Stimulated activated CD4-positive, alpha-beta T cell treated with anti-CD3 and anti-CD28 coated beads, Interleukin-4, amount 100 ng/mL, for 4 hours (primary cell): ENCODE measurements at places on chromosomes 4 and X.

GRCh38 chr4:159508917-159509500 lies 406.1 kb downstream of the RAPGEF2 start:
- no peak for DNase-seq

GRCh38 chr4:30727409-30727808 lies 7.2 kb downstream of the PCDH7 start:
- DNase-seq = no peak

- DNase-seq = no peak
Measured at GRCh38 chrX:121036137-121036536, 11.3 kb upstream of the GLUD2 start.

DNA sequence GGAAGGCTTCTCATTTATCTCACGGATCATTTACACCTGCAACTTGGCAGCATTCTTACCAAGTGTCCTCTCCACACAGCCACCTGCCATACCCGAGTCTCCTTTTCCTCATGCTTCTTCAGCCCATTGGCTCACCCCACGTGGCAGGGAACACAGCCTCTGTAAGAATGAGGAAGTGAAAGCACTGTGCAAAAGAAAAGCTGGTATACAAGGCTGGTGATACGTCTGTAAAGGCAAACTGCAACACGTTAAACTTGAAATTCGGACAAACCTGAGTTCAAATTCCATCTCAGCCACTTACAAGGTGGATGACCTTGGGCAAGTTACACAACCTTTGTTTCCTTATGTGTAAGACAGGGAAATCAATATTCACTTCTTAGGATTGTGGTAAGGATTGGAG lies 164.0 kb upstream of the RASGEF1B start:
- no peak for DNase-seq

- no peak for DNase-seq
Measured at GRCh38 chr4:176210101-176210500, 14.7 kb upstream of the SPATA4 start.

DNA sequence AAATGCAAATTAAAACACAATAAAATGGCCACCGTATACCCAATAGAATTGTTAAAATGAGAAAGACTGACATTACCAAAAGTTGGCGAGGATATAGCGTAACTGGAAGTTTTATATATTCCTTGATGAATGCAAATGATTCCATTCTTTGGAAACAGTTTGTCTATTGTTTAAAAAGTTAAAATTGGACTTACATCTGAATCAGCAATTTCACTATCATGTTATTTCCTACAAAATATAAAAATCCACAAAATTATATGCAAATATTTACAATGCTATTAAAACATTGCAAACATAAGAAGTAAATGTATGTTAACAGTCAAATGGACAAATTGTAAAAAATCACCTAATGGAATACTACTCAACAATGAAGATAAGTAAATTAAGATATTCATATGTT lies 852.2 kb upstream of the NDST4 start:
- DNase-seq = no peak

DNA sequence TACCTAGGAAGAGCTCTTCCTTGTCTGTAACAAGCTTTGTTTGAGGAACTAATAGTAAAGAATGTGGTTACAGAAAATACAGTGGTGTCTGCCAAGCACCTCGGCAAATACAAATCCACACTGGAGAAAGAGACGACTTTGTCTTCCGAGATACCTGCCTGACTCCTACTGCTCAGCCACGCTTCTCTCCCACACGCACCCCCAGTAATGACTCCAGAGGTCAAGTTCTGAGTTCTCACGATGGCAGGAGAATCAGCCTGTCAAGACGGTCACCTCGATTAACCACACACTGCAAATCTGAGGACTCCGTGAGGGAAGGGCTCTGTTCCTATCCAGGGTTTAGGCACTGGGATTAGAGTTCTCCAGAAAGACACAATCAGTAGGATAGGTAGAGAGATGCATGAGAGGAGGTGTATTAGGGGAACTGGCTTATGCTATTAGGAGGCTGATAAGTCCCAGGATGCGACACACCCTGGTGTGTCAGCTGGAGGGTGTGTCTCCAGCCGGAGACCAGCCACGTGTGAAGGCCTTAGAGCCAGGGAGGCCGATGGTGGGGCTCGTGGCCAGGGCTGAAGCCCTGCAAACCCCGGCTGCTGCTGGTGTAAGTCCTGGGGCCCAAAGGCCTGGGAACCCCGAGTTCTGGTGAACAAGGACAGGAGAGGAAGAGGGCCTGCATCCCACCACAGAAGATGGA lies 8.4 kb upstream of the TRIML2 start:
- no peak for DNase-seq

DNA sequence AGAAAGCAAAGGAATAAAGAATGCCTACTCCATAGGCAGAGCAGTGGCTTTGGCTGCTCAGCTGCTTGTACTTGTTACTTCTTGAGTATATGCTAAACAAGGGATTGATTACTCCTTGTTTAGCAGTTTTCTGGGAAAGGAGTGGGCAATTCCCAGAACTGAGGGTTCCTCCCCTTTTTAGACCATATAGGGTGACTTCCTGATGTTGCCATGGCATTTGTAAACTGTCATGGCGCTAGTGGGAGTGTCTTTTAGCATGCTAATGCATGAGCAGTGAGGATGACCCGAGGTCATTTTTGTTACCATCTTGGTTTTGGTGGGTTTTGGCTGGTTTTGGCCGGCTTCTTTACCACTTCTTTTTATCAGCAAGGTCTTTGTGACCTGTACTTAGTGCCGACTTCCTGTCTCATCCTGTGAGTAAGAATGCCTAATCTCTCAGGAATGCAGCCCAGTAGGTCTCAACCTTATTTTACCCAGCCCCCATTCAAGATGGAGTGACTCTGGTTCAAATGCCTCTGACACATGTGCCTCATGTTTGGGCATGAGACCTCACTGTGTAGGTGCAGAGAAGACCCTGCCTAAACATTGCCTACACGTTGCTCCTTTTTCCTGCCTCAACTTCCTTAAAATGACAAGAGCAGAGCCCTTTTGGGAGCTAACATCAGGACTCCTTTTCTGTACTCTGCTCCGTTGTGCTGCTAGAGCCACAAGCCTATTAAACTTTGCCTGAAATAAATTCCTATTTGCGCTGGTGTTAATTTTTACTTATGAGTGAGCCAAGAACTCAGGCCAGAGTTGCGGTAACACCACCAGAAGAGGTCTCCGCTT lies 21.0 kb upstream of the UBA6 start:
- DNase-seq = no peak

DNA sequence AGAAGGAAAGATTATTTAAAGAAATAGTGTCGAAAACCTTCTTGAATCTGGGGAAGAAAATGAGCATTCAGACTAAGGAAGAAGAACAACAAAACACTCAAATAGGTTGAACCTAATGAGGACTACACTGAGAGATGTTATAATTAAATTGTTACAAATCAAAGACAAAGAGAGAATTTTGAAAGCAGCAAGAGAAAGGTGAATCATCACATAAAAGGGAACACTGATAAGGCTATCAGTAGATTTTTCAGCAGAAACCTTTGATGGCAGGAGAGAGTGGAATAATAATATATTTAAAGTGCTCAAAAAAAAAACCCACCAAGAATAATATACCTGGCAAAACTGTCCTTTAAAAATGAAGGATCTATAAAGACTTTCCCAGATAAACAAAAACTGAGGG lies 114.9 kb downstream of the AREG start:
- DNase-seq = no peak

DNA sequence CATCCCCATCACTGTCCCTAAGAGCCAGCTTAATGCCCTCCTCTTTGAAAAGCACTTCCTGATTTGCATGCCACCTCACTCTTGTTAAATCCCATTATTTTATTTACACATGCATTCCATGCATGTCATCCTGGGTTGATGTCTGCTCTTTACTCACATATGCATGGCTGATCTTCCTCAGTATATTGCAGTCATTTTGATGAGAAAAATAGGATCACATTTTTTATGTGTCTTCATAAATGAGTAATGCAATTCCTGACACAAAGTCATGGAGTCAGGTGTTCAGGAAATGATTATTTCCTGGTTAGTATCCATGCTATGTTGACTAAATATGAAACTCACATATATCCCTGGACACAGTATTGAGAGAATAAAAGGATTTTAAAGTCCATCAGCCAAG lies 204.7 kb downstream of the SLIT2 start:
- DNase-seq = no peak

DNA sequence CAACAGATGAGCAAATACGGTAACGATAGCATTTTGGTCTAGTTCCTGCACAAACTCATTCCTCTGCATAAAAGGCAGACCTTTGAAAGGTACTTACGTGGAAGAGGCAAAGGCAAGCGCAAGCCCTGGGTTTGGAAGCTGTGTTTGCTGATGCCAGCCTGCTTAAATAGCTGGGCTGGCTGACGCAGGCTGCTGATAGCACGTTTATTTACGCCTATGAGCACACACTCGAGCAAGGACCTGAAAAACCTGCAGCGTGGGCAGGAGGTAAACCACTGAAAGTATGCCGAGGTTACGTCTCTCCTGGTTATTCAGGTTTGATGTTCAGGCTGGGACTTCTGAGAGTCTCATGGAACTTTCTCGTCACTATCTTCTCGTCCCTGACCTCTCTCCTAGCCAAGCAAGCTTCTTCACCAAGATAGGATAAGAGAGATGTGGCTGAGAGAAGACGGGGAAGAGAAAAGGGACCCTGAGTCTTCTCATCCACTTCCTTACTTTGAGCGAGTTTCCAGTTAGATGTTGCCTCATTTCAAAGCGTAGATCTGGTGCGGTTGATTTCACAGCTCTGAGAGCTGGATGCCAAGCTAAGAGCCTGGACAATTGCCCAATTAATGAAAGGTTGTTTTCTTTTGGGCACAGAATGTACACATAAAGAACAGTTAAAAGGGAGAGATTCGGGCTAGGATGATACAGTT lies at the start of gene HOPX:
Gene HOPX (minus strand): TSS at position 139 of the 695 bp plus-strand sequence. CDS start 23,480 bp downstream, outside the sequence.
- DNase-seq = peak; percentile 38

DNA sequence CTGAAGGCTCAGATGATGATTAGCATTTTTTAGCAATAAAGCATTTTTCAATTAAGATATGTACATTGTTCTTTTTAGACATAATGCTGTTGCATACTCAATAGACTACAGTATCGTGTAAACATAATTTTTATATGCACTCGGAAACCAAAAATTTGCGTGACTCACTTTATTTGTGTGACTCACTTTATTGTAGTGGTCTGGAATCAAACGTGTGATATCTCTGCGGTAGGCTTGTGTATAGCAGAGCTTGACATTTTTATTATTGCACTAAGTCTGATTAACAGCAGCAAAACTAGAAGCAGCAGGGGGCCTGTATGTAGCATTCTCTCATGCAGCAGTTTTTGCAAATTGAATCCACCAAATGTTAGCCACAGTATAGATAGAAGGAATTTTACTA lies 119.1 kb upstream of the PRDX4 start:
- DNase-seq = no peak

DNA sequence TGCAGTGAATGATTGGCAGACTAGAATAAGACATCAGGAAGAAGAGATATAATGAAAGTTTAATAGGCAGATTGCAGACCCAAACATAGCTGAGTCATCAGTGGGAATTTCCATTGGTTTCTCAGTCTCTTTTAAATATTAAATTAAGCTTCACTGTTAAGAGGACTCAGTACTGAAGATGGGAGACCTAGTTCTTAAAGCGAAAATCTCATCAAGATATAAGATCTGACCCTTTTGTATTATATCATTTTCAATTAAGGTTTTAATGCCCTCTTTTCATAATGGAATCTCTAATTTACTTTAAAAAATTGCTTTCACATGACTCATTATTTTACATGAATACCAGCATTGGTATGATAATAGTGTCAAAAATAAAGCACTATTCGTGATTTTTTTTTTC lies 168.9 kb upstream of the ATOH1 start:
- DNase-seq = no peak

DNA sequence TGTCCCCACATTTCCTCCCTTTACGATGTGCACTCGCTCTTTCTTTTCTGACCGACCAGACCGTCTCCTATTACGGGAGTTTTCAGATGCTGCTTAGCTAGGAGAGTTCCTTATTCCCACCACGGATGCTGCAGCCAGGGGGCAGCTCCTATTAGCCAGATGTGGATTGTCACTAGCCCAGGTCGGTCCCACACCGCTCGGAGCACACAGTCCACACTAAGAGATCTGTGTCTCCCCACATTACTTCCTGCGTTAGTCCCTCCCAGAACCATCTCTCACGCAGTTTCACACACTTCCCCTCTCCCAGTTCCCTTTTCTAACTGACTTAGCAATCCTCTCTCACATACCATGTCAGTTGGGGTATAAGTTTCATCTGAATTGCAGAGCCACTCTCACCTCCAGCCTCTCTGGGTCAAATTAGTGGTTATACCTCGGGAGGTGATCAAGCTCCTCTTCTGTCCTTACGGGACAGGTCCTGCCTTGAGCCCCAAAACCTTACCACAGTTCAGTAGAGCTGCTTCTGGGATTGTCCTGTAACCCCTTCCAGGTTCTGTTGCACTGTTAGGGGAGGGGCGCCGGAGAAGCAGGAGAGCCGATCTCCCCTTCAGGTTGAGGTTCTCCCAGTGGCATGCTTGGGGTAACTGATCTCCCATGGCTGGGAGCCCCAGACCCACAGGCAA lies 28.2 kb downstream of the SULT1E1 start:
- DNase-seq = no peak

DNA sequence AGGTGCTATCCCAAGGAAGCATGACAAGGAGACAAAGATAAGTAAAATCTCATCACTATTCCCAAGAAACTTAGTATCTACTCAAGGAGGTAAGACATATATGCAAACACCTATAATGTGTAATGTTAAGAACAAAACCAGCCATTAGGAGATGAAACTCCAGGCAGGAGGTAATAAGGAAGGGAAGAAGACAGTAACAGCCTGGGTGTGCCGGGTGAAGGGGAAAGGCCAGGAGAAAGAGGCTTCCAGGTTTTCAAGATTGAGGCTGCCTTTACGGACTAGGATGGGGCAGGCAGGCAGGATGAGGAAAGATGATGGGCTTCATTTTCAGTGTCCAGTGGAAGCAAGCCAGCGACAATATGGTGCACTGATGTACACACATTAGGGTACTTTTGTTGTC lies 62.5 kb downstream of the LEF1 start:
- no peak for DNase-seq

GRCh38 chr4:8085491-8086117 lies 73.0 kb downstream of the ABLIM2 start:
- DNase-seq = no peak

GRCh38 chr4:6957148-6957520 lies 47.5 kb downstream of the TBC1D14 start:
- DNase-seq = no peak

DNA sequence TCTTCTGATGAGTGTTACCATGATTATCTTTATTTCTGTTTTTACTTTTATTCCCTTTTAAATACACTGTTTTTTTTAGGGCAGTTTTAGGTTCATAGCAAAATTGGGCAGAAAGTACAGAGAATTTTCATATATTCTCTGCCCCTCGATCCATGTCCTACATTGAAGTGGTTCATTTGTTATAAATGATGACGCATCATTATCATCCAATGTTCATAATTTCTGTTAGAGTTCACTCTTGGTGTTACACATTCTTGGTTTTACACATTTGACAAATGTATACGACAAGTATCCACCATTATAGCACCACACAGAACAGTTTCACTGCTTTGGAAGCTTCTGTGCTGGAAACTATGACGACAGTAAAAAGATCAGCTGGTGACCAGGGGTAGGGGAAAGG lies 578.1 kb upstream of the AADAT start:
- DNase-seq = no peak

- no peak for DNase-seq
Measured at GRCh38 chr4:127291316-127291715, 341.4 kb upstream of the INTU start.

GRCh38 chr4:1463088-1463926 lies 57.1 kb upstream of the NKX1-1 start:
- no peak for DNase-seq

- no peak for DNase-seq
Measured at GRCh38 chr4:113293674-113294073, 244.2 kb downstream of the ANK2 start.
